ENCODE measurements at places on chromosomes 5 and 9.

- no peak for DNase-seq
These were observed 24.4 kb downstream of the ARHGAP26 start for GRCh38 chr5:142794537-142794936.

DNA sequence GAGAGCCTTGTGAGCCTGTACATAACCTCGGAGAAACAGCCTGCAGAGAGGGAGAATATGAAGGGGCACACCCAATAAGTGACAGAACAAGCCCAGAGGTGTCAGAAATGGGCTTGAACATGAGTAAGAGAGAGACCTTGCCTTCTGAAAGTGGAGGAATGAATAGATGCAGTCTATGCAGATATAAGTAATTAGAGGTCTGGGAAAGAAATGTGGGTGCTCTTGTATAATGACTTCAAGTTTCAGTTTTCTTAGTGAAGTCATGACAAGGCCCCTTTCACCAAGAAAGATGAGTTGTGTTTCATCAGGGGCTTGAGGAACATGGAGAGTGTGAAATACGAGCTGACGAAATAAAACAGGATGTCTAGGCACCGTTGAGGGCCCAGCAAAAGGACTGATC lies 15.1 kb downstream of the GRAMD2B start:
- no peak for DNase-seq

- peak; percentile 20 for DNase-seq
These were observed 76.6 kb downstream of the NSUN2 start for GRCh38 chr5:6556089-6556801.

DNA sequence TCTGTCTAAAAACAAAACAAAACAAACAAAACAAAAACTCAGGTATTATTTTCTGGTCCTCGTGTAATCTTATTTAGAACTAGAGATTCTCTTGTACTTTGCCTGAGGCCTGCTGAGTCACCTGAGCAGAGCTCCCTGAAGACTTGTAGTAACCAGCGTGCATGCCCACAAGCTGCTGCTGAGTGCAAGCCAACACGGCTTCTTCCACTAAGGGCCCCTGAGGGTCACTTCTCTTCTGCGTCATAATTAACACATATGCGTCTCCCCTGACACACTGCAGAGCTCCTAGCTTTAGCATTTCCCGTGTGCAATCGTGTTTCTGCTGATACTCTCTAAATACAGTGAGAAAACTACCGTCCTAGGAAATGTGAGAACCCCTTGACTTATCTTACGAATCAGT lies 10.9 kb upstream of the NDFIP1 start:
- no peak for DNase-seq

- peak; percentile 82 for DNase-seq
These were observed 39.1 kb upstream of the RANBP6 start for GRCh38 chr9:6054280-6055099.

GRCh38 chr5:74021126-74021525 lies 395.1 kb downstream of the ARHGEF28 start:
- DNase-seq = no peak

GRCh38 chr5:173642895-173643481 lies 26.5 kb upstream of the BOD1 start:
- no peak for DNase-seq

DNA sequence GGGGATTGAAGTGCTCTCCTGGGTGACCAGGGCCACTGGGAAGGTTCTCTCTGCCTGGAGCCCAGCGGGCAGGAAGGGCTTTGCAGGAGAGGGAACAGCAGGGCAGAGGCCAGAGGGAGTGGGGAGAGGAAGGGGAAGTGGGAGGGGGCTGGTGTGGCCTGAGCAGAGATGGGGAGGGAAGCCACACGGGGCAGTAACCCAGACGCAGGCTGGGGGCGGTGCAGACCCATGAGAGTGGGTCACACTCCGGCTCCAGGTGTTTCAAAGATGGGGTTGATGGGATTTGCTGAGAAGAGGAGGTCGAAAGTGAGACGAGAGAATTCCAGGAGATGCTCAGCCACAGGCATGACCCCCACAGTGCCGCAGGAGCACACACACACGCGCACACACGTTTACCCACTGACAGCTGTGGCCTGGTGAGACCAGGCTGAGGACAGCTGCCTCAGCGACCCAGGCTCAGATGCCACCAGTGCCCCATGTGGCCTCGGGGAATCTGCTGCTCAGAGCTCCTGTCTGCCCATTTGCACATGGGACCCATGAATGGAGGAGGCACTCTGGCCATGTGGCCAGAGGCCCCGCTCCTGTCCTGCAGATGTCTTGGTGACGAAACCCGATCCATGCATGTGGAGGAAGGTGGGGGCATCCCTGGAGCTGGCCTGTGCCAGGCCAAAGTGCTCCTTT lies 32.7 kb upstream of the FCN2 start:
- no peak for DNase-seq

DNA sequence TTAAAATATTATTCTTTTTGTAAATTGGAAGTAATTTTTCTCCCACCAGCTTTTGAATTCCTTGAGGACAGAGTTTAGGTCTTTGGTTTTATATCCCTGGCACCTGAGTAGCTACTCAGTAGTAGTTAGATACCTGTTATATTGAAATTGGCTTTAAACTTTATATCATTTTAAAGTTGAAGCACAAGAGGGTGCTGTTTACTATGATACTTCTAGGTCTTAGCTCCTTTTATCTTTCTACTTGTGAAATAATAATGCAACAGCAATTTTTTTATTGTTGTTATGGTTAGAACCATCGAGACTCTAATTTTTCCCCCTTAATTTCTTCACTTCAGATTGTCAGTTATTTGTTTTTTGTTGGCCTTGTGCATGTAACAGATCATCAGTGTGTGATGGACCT lies 46.3 kb downstream of the AP3S1 start:
- no peak for DNase-seq

GRCh38 chr9:129673602-129674001 lies 8.2 kb downstream of the PRRX2 start:
- no peak for DNase-seq

DNA sequence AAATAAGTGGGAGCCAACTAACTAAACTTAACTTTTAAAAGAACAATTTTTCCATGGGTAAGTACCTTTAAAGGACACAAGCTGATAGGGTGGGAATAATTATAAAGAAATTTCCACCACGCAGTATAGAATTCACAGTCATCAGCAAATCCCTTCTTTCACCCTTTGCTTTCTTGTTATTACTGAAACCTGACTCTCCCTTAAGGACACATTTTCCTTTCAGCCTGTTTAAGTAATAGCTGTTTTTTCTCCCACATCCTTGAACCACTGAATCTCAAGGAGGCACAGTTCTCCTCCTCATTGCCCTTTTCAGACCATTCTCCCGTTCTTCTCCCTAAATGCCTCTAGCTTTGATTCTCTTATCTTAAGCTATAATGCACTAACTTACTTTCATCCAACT lies 6.3 kb downstream of the C5orf15 start:
- no peak for DNase-seq

- no peak for DNase-seq
These were observed 39.7 kb upstream of the ANKDD1B start for GRCh38 chr5:75571547-75571946.

- no peak for DNase-seq
These were observed 1057.0 kb upstream of the DMAC1 start for GRCh38 chr9:8856396-8857067.

DNA sequence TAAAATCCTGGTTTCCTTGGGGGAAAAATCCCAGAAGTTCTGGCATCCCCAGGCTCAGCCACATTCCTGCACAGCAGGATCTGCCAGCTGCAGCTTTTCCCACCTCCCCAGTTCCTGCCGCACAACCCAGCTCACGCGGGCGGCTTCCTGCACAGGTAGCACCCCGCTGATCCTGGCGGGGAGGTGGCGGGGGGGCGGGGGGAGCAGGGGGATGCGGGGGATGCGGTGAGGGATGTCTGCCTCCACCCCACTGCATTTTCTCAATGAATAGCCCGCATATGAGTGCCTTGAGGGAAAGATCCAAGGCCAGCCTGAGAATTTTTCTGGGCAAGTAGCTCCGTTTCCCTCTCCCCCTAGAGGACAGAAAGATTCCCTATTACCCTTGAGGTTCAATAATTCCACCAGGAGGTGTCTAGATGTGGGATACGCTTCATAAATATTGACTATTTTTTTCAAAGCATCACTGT lies 21.1 kb downstream of the GFPT2 start:
- DNase-seq = no peak

GRCh38 chr5:142320851-142321560 lies 3.8 kb downstream of the SPRY4 start:
- no peak for DNase-seq

- DNase-seq = peak; percentile 72
These were observed 17.7 kb downstream of the NINJ1 start for GRCh38 chr9:93116072-93116961.

DNA sequence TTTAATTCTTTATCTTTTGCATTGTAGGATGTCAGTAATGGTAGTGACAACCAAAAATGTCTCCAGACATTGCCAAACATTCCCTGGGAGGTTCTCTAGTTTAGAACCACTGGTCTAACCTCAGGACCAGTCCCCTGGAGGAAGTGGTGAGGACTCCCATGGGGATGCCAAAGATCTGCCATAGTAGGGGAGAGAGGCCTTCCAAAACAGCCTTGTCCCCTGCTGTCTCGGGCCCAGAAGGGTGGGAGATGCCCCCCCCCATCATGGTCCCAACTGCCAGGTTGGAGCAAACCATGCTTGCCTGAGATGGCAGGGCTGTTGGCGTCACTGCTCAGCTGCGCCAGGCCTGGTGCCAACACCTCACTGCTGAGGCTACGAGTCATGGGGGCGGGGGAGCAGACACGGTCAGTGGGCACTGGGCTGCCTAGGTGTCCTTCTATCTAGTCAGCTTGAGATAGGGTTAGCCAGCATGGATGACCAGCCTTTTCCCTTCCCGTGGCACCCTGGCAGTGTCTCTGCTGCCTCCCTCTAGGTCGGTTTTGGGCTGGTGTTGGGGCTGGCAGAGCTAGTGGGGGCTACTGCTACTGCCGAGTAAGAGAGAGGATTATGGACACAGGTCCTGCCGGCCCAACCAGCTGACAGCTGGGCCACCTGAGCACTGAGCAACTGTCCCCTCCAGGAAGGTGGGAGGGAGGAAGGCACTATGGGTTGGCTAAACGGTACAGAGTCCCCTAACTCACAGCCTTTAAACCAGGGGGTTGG lies 8.3 kb upstream of the CXXC5 start:
- no peak for DNase-seq

DNA sequence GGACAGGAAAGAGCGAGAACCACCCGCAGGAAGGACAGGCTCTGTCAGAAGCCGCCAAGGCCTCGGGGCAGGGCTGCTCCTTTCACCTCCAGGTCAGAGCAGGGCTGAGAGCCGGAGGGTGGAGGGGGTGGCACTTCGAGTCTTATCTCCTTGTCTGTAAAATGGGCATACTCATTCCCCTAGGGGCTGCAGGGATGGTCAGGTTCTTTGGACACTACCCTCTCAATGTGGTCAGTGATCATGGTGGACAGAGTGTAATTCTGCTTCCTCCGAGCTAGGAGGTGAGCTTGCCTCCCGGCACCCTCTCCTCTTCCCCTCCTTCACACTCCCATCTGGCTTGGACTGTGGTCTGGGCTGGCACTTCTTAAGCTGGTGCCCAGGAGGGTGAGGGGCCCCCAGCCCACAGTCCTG lies 39.6 kb downstream of the RGS3 start:
- no peak for DNase-seq

DNA sequence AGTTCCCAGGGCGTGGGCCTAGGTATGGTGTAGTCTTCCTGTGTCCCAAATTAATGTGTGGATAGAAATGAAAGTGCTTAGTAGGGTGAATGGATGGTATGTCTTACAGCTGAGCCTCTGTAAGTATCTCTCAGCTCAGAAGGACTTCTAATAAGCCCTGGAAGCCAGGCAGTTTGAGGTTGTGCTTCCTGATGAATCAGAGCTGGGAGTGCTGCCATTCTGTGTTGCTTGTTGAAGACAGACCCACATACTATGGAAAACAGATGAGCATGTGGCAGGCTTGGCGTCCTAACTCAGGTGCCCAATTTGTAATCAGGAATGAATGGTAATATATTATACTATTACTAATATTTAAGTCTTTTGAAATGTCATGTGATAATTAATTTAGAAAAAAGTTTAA lies 69.8 kb downstream of the CMYA5 start:
- DNase-seq = peak; percentile 80

DNA sequence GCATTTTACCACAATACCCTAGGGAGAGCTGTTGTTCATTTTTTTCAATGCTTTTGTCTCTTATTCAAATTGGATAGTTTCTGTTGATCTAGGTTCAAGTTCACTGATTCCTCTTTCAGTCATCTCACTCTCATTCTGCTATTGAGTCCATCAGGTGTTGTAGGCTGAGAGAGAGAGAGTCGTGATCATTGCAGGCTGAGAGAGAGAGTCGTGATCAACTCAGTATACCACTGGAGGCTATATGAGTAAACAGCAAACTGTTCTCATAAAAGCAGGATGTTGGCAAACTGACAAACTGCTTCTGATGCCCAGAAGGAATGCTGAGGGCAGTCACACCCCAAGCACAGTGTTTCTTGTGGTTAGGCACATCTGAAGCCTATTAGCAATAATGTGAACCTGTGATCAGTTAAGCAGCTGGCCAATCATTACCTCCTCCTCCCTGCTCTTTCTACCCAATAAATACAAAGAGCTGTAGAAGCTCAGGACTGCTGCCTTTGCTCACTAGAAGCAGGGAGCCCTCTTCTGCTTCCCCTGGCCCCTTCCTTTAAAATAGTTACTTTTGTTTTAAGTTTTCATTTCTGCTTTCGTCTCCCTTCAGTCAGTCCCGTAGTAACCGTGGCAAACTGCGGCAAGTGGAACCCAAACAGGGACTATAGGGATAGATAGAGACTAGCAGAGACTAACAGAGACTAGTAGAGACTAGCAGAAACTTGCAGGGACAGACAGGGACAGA lies 476.1 kb upstream of the ACO1 start:
- DNase-seq = no peak

Measured in Ammon's horn (tissue), 1 donor.